ENCODE measurements at places on chromosomes 11 and 22.

DNA sequence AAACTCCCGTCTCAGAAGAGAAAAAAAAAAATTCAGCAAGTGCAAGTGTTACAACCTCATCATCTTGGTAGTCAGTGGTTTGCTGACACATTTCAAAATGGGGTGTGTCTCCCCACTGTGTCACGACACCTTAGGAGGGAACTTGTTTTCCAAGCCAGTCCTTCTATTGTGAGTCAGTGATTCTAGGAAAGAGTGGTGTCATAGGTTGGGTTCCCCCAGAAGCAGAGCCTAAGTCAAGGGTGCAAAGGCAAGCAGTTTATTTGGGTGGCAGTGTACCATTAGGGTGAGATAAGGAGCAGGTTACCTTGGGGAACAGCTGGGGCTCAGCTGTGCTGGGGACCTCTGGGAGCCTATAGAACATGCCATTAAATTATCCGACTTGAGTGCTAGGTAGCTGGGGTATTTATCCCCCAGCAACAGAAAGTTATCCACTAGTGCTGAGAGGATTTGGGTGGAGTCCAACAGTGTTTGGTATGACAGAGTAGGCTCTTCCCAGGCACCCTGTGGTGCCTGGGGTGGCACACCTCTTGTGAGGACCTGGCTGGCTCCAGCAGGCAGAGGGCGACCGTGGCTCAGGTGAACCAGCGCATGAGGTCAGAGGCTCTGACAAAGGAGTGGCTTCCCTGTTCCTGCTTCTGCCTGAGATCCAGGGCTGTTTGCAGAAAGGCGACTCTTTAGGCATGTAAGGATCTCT, 41.7 kb downstream of the KIAA1671 start:
- peak; percentile 72 for DNase-seq

DNA sequence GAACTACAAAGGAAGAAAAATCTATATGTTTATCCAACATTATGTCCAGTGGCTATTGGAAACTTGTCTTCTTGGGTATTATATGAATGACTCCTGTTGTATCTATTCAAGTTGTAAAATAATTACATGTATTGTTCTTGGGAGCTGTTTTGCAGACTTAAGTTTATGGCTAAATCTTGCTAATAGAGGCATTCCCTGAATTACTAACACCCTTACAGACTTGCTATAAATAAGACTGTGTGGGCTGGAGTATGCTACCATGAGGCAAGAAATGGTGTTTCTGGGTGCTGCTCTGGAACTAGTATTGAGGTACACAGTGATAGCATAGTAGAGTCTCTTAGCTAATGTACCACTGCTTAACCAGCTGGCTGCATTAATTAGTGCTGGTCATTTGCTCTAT, 155.1 kb downstream of the HIPK3 start:
- no peak for DNase-seq

GRCh38 chr11:33448461-33449130, 191.4 kb downstream of the HIPK3 start:
- DNase-seq = no peak

GRCh38 chr11:134660416-134660815, 248.4 kb upstream of the B3GAT1 start:
- no peak for DNase-seq

DNA sequence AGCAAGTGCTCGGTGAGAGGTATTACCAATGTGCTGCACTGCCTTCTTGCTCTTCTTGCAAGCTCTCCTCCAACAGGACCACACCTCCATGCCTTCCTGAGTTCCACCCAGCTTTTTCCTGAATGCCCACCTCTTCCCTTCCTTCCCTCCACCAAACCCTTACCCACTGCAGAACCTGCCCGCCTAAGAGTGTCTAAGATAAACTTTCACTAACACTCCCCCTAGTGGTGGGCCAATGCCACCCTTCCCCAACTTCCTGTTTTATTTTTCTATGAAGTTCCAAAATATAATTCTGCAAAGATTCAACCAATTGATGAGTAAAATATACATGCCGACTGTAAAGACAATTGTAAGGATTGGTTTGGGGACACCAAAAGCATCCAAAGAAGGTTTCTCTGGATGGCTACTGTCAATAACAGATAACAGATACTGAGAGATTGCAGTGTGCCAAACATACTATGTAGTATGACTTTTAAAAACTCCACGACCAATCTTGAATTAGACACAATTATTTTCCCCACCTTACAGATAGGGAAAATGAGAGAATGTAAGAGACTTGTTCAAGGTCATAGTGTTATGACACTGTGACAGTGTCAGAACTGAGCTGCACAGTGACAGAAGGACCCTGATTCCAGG, 38.6 kb upstream of the BMAL1 start:
- peak; percentile 35 for DNase-seq

- DNase-seq = peak; percentile 75
These were observed 64.5 kb downstream of the AMBRA1 start for GRCh38 chr11:46529095-46529905.

- DNase-seq = no peak
These were observed 21.1 kb upstream of the RAB1B start for GRCh38 chr11:66247295-66247694.

DNA sequence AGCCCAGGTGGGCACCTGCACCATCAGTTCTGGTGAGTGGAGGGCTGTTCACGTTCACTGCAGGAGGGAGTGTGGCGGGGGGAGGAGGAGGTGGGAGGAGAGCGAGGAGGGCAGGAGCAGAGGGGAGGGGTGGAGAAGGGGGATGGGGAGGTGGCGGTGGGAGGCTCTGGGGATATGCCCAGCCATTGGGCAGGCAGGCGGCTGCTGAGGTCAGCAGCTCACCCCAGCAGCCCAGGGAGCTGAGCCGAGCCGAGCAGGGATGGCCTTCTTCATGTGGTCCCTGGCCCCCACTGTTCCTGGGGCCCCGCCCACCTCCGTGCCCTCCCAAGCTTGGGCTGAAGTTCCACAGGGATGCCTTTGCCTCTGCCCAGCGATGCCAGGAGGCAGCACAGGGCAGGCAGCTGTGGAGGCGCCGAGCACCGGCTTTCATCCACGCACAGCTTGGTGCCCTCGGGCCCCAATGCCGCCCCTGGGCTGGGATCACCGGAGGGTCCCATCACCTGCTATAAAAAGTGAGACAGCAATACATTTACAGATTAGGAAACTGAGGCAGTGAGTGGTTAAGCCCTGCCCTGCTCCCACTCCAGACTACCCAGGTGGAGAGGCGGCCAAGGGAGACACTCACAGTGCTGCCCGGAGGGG, 21.6 kb downstream of the RTN4R start:
- DNase-seq = no peak

DNA sequence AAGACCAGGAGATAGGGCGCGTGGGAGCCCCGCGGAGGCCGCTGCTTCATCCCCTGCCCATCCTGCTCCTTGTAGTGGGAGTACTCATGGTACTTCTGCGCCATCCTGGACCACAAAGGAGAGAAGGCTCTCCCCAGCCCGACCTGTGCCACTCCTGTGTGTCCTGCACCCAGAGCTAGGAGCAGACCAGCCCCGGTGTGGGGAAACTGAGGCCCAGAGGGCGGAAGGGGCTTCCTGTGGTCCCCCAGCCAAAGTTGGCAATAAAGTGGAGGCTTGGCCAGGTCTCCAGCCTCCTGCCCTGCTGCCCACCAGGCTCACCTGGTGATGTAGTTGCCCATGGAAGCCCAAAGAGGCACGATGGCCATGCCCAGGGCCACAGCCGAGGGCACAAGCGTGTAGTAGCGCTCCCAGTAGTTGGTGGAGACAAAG, 4.7 kb downstream of the UNC93B1 start:
- DNase-seq = no peak

DNA sequence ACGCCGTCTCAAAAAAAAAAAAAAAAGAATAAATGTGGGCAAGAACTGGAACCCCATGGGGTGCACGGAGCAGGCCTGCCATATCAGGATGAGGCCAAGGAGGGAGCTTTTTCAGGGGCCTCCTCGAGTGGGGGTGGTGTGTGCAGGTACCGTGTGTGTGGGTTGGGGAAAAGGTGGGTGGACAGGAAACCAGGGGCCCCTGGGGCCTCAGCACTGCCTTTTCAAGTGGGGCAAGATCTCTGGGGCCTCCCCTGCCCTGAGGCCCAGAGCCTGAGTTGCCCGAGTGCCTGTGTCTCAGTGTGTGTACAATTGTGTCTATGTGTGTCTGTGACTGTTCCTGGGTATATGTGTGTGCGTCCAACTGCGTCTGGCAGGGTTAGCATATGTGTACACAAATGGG, 23.8 kb downstream of the TEF start:
- peak; percentile 44 for DNase-seq

GRCh38 chr22:26276529-26277160, 107.4 kb downstream of the SEZ6L start:
- no peak for DNase-seq

- no peak for DNase-seq
These were observed 6.2 kb upstream of the FTH1 start for GRCh38 chr11:61973476-61974162.

GRCh38 chr11:20045098-20045688, 115.1 kb downstream of the DBX1 start:
- no peak for DNase-seq

DNA sequence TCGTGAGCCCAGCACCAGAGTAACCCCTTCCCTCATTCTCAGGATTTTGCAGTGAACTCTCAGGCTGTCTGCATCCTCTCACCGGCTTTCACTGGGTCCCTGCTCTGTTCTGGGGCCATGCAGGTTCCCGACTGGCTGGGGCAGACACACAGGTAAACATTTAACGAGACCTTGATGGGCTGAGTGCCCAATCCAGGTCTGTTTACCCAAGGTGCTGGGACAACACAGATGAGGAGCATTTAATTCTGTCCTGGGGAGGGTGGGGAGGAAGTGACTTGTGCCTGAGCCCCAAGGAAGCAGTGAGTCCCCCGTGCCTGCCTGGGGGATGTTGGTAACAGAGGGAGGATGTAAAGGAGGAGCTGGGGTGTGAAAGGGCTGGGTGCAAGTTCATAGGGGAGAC, 4.4 kb downstream of the BIK start:
- no peak for DNase-seq

GRCh38 chr11:133669371-133670053, 137.2 kb upstream of the OPCML start:
- DNase-seq = no peak

DNA sequence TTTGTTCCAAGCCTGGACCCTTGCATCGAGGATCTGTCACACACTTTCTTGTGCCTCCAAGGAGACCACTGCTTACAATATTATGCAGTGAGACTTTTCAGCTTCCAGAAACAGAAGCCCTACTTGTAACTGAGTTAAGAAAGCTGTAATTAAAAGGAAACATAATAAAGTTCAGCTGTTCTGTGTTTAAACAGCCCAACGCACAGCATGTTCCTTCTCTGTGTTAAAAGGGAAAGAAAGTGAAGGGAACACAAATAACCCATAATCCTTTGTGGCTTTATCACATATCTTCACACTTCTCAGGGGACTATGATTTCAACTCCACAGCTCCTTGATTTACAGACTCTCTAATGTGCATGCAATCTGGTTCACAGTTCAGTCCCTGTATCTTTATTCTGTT, 200.3 kb upstream of the MTNR1B start:
- no peak for DNase-seq

- no peak for DNase-seq
These were observed 53.6 kb downstream of the CECR2 start for GRCh38 chr22:17422736-17423343.

- DNase-seq = no peak
These were observed 1.3 kb downstream of the TOLLIP start for GRCh38 chr11:1307998-1308742.

GRCh38 chr11:34624069-34624468, 3.2 kb downstream of the EHF start:
- no peak for DNase-seq

GRCh38 chr11:28289444-28289843, 181.3 kb downstream of the METTL15 start:
- no peak for DNase-seq

- DNase-seq = no peak
These were observed 141.0 kb downstream of the BRD1 start for GRCh38 chr22:49686495-49687219.

DNA sequence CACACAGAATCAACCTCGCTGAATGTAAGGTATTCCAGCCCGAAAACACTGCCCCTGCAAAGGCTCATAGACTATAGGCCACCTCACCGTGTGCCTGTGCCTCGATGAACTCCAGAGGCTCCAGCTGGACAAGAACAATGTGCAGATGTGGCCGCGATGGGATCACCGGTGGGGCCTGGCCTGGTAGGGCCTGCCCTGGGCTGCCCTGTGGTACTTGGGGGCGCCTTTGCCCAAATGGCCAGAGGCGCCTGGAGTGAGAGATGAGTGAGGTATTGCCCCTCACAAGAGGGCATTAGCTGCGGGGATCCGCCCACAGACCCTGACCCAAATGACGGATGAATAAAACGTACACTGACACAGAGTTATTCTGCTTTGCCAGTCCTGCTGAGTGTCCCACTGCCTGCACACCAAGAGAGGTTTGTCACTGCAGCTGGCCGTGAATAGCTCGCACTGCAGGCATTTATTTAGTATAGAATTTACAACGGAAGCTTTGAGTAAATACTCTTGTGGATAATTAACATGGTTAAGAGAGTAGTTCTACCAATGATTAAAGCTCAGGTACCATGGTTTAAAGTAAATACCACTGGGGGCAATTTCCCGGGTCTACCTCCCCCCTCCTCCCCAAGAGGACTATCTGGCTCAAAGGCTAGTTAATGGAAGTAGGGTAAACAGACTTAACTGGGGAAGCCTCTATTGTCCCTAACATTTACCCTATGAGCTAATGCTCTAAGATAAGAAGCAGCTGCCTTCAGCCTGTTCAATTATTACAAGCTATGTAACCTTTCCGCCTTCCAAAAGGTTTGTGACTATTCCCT, 101.1 kb upstream of the IGLL5 start:
- DNase-seq = no peak

DNA sequence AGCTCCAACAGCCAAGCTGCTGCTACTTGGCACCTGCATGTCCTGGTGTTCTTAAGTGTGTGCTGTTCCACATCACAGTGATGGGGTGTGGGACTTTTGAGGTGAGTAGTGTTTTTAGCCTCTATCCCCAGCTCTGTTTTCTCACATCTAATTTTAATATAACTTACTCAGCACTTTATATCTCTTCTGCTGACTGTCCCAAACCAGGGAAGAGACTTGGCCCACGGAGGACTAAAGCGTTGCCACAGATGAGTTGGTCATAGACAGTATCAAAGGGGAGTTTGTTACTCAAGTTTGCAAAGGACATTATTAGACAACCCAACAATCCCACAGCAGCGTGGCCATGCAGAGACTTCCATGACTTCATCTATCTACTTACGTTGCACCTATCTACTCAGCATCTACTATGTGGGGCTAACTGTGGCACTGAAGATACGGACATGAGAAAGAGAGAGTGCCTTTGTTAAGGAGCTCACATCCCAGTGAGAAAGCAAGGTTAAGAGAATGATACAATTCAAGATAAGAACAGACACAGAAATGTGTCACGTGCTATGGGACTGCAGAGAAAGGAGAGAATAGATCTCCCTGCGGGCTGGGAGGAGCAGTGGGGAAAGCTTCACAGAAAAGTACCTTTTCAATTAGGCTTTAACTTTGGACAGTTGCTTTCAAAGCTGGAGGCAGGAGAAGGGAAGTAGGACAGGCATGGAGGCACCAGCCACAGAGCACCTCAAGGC, 82.4 kb downstream of the ME3 start:
- DNase-seq = peak; percentile 19

DNA sequence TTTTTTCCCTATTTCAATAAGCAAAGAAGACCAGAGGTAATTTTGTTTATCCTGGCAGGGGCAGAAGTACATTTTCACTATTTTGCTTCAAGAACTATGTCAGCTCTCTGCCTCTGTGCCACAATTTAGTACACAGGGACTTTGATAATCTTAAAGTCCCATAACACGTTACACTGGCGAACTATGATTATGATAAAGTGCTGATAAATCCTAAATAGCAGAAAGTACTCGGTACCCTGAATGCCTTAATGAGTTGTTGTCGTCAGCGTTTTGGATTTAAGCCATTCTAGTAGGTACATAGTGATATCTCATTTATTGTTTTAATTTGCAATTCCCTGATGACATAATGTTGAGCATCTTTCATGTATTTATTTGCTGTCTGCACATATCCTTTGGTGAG, 16.6 kb upstream of the PHOX2A start:
- no peak for DNase-seq
